ENCODE measurements at places on chromosomes 5 and 9.

DNA sequence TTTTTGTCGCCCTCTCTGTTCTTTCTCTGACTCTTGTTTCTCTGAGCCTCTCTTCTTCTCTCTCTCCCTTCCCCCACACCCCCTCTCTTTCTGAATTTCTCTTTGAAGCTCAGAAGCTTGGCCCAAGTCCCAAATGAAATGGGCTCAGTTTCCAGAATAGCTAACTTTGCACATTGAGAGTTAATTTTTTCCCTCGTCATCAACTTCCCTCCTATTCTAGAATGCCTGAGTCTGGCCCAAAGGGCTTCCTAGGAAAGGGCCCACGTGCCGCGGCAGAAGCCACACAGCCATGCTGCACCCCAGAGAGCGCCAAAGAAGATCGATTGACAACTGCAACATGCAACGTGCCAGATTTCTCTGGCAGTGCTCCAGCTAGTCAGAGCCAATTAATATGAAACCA, 588.8 kb upstream of the KLF4 start:
- no peak for DNase-seq

DNA sequence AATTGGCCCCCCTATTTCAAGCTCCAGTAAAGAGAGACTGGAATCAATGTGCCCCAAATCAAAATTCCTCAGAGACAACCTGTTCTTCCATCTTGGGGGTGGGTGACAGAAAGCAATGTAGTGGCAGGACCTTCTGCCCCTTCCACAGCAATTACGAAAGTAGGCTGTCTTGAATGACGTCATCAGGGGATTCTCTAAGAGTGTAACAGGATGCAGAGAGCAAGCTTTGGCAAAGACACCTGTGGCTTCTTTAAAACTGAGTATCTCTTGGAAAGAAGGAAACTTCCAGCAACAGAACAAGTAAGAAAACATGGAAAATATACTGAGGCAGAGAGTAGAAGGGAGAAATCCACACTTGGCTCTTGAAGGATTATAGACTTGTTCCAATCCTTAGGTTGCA, 247.6 kb upstream of the PDE4D start:
- DNase-seq: no peak

GRCh38 chr9:138075961-138076649, 198.5 kb downstream of the CACNA1B start:
- peak; percentile 15 for DNase-seq

GRCh38 chr5:76475936-76476335, 72.9 kb downstream of the IQGAP2 start:
- no peak for DNase-seq

- no peak for DNase-seq
Observed at GRCh38 chr9:70534471-70534870, 120.0 kb upstream of the KLF9 start.

GRCh38 chr5:73321757-73322436, 126.7 kb downstream of the FOXD1 start:
- DNase-seq: no peak

DNA sequence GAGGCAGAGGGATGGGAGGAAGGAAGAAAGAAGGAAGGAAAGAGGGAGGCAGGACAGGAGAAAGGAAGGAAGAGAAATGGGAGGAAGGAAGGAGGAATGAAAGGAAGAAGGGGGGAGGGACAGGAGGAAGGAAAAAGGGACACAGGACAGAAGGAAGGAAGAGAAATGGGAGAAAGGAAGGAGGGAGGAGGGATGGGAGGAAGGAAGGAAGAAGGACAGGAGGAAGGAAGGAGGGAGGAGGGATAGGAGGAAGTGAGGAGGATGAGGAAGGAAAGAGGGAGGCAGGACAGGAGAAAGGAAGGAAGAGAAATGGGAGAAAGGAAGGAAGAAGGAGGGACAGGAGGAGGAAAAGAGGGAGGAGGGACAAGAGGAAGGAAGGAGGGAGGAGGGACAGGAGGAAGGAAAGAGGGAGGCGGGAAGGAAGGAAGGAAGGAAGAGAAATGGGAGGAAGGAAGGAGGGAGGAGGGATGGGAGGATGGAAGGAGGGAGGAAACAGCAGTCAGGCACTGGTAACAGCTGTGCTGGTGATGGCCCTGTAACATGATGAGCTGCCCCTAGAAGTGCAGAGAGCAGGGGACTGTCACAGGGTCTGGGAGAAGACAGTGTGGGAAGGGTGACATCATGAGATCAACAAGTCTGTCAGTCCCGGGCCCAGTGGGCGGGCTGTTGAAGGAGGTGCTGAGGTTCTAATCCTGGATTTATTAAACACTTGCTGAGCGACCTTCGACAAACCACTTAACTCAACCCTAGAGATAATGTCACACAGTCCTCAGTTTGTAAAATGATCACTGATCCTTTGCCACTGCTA, 10.7 kb upstream of the IRX1 start:
- no peak for DNase-seq

DNA sequence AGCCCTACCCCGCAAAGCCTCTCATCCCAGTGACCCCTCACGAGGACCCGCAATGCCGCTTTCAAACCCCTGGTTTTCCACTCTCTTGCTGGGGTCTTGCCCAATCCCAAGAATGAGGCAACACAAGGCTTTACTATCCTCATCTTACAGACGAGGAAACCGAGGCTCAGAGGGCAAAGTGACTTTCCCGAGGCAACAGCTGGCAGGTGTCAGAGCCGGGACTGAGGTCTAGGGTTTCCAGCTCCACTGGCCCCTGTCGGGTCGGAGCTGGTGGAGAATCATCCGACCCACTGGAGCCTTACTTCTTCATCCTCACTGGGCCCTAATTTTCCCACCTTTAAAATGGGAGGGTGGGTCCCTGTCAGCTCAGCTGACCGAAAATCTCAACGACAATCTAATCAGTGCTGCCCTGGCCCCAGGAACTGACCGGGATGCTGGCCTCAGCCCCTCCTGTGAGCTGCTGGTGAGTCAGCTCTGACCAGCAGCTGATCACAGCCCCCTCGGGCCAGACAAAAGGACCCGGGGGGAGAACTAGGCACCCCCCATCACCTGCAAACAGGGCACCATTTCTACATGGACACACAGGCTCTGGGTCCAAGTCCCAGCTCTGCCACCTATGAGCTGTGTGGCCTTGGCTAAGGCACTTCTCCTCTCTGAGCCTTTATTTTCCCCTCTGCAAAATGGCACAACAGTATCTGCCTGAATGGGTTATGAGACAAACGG, 72.7 kb upstream of the STXBP1 start:
- DNase-seq: no peak

DNA sequence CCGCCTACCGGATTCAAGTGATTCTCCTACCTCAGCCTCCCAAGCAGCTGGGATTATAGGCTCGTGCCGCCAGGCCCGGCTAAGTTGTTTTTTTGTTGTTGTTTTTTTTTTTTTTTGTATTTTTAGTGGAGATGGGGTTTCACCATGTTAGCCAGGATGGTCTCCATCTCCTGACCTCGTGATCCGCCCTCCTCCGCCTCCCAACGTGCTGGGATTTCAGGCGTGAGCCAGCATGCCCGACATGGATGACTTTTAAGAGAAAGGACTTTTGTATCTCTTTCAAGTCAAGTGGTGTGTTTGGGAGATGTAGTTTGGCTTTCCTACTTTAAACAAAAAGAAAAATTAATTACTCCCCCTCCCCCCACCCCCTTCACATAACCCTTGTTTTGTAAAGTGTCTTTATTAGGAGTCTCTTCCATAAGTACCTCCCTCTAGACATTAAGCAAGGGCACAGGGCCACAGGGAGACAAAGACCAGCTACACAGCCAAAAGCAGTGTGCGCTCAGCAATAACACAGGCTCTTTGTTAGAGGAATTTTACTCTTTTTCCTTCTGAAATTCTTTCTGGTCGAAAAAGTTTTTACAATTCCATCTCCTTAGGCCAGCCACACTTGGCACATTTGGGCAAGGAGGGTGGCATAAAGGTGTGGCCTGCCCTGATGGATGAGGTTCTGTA, 31.2 kb downstream of the JAKMIP2 start:
- DNase-seq: no peak

- no peak for DNase-seq
Observed at GRCh38 chr9:38371495-38371894, 21.0 kb upstream of the ALDH1B1 start.

- peak; percentile 83 for DNase-seq
Observed at GRCh38 chr5:141849415-141850243, 28.6 kb downstream of the PCDH1 start.

GRCh38 chr9:120259100-120259499, 320.9 kb downstream of the CDK5RAP2 start:
- no peak for DNase-seq

GRCh38 chr5:153888781-153889180, 149.9 kb downstream of the FAM114A2 start:
- DNase-seq: no peak

GRCh38 chr9:116724123-116724522, 37.0 kb downstream of the TRIM32 start:
- no peak for DNase-seq

DNA sequence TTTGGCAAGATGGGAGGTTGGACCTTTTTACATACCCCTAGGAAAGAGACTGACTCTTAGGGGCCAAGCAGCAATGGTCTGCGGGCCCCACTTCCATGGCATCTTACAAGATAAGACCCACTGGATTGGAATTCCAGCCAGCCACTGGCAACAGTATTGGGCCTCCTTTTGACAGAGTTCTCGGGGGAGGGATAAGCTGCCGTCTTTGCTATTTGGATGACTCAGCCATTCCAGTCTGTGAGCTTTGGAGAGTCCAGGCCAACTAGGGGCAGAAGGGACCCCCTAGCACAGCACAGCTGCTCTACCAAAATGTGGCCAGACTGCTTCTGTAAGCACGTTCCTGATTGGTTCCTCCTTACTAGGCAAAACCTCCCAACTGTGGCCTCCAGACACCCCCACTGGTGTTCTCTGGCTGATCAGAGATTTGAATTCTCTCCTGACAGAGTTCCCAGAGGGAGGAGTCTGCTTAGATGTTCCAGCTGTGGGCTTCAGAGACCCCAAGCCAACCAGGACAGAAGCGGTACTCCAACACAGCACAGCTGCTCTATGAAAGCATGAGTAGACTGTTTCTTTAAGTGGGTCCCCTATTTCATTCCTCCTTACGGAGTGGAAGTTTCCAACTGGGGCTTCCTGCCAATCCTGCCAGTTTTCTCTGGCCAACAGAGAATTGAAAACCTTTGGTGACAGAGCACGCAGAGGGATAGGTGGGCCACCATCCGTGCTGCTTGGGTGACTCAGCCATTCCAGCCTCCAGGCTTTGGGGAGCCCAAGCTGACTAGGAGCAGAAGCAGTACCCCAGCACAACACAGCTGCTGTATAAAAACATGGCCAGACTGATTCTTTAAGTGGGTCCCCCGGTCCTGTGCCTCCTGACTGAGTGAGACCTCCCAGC, 672.1 kb upstream of the RIOK2 start:
- no peak for DNase-seq

DNA sequence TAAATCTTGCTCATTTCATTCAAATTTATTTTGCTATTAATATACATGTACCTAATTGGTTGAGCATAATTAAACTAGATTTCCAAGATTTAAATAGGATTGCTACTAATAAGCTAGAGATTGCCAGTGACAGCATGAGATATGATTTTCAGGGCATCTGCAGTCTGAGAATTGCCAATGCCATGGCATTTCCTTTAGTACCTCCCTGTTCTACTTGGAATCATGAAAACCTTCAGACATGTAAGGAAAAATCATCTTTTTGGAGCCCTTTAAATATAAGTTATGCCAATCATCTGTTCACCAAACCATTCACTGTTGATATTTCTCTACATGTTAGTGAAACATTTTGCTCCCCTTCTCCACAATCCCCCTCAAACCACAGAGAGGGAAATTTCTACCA, 691.4 kb downstream of the DNAH5 start:
- DNase-seq: no peak

- DNase-seq: no peak
Observed at GRCh38 chr5:5140479-5141338, 579 bp downstream of the ADAMTS16 start.

DNA sequence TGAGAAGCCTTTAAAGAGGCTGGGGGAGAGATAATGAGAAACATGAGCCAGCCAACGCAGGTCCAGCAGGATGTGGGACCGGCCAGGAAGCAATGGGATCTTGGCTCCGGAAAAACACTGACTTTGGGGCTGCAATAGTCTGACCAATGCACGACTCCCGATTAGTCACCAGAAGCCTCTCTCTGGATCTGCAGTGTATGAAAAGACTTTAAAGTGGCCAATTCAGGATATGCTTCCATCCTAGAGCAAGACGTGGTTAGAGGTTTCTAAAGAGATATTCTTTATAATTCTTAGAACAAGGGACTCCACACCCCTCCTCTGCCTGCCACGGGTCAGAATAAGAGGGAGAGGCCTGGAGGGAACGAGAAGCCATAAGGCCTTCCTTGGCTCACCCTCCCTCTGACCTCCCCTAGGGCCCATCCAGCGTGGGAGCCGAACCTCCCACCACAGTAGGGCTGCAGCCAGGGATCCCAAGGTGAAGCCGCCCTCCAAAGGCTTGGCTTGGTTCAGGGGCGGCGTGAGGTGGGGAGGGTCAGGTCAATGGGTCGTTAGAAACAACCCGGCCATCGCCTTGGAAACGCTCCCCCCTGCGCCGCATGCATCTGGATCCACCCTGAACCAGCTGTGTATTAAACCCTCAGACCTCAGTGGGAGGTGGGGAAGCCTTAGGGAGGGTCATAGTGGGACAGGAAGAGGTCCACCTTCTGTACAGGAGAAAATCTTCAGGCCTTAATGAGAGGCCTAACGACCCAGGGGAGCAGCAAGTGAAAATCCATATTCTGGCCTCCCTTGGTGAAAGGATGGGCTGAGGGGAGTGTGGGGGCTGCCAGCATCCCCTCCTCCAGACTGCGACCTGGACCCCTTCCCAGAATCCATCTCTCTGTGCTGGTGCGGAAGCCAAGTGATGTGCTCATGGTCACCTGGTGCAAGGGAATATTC, 11.1 kb downstream of the FGF1 start:
- DNase-seq: no peak

GRCh38 chr5:164980480-164980879, 1475.1 kb downstream of the MAT2B start:
- no peak for DNase-seq

DNA sequence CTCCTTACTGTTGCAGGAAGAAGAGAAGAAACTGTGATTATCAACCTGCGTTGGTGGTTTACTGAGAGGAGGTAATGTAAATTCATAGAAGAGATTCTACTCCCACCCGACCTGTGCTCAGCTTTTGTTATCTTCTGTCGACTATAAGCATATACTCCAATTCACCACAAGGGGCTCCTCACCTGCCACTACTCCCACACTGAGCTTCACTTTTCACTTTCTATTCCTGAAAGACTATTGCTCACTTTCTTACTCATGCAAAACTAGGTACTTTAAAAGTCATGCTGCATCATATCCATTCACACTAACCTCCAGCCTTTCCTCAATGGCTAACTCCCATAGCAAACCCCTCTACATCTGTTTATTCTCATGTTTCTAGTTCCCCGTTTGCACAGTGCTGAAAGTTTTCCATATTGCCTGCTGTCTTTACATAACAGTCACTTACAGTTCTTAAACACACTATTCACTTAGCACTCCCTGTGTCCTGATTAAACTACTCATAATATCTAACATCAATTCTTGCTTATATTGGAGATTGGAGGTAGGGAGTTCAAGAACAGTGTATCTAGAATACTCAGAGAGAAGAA, 1062.6 kb downstream of the NR2F1-AS1 start:
- DNase-seq: no peak

DNA sequence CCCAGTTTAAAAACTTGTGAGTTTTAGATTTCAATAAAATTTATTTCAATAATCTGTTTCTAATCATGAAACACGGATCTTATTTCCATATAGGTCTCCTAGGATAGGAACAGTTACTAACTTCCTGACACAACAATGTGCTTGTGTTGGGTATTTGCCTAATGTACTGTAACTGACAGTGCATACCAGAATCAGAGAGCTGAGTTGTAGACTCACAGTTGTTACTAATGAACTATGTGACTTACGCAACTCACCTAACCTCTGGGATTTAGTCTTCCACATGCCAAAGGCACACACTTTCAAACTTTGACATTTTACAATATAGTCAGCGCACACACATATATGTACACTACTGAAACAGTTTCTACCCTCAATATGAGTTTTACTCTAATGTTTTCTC, 77.7 kb downstream of the HOMER1 start:
- no peak for DNase-seq

All from activated CD8-positive, alpha-beta memory T cell treated with anti-CD3 and anti-CD28 coated beads, Interleukin-2, amount 50 U/mL, for 48 hours (primary cell).